ENCODE measurements at places on chromosomes 2 and 18.

- DNase-seq = no peak
These were observed 292.3 kb downstream of the ALPK2 start for GRCh38 chr18:58336605-58337004.

- no peak for DNase-seq
These were observed 137.6 kb downstream of the COPS8 start for GRCh38 chr2:237223201-237223861.

DNA sequence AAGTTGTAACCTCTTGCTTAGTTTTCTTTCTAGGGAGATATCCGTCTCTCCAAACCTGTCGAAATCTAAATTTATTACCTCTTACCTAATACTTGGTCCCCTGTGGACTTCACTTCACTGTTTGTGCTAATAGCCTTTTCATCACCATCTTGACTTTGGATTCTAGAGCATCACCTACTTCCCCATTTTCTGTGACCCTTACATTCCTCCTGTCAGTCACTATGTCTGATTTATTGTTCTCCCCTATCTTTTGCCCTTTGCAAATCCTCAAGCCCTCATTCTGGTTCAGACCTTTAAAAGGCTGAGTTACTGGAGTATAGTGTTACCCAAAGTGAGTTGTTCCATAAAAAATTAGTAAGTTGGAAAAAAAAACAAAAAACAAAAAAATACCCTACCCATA, 7.5 kb downstream of the MYO1B start:
- DNase-seq = no peak

DNA sequence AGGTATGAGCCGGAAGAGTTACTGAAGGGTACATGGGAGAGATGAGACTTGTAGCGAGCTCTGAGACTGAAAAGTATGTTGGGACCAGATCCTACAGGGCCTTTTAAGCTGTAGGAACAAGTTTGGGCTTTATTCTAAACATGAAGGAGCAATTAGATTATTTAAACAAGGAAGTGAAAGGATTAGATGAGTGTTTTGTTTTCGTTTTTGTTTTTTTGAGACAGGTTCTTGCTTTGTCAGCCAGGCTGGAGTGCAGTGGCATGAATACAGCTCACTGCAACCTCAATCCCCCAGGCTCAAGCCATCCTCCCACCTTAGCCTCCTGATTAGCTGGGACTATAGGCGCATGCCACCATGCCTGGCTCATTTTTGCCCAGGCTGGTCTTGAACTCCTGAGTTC, 110.7 kb downstream of the C1D start:
- DNase-seq = no peak

DNA sequence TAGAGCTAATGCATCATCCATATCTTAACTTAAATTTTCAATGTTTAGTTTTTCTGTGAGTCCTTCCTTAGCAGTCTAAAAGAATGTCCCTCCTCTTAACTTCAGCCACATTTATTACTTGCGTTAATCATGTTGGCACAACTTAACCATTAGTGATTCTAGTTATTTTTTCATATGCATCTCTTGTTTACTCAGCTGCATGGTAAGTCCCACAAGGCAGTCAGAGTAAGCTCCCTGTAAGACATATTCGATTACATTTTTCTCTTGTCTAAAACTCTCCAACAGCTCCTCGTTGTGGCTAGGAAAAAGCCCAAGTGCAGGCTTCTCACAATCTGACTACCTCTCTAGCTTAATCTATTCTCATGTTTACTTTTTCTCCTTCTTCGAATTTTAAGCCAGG, 2045.3 kb upstream of the PIK3C3 start:
- DNase-seq = no peak

- DNase-seq = no peak
These were observed 330.3 kb downstream of the TNS1 start for GRCh38 chr2:217672472-217672871.

DNA sequence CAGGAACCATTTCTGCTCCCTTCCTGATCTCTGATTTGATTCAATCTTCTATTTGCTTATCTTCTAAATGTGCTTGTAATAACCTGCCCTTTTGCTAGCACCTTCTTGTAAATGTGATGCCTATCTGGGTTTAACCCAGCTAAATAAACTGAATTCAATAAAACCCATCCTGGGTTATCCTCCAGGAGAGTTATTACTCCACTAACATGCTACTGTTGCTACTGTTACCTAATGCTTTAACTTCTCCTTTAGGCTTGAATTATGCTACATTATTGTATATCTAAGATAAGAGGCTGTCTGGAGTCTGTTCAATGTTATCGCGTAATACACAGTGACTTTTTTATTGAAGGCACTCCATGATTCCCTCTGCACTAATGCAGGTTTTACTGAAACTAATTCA, 206.5 kb upstream of the CTAGE1 start:
- DNase-seq = no peak

- no peak for DNase-seq
These were observed 60.6 kb downstream of the VAPA start for GRCh38 chr18:9974279-9974915.

DNA sequence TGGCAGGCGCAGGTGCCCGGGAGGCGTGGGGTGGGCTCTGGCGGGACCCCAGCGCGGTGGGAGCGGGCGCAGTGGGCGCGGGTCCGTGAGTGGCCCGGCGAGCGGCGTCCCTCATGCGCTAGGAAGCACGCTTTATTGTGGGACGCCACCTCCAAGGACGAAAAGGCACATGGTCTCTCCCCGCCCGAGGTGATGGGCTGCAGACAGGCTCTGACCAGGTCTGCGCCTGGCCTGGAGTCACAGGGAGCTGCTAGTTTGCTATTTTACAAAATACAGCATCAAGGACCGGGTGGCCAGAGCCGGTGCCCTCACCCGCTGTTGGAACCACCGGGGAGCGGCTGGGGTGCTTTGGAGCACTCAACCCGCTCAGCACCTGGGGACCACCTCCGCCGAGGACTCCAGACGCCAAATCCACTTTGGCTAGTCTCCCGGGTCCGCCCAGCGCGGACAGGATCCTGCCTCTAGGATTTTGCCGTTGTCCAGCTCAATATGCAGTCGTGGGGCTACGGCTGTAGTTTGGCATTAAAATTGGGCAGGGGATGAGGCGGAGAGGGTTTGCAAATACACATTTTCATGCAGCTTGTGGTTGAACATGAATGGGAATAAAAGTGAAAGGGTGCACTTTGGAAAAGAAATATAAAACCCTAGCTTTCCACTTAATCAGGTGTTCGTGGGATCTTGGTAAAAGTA, 65.4 kb downstream of the LRRFIP1 start:
- DNase-seq = no peak

DNA sequence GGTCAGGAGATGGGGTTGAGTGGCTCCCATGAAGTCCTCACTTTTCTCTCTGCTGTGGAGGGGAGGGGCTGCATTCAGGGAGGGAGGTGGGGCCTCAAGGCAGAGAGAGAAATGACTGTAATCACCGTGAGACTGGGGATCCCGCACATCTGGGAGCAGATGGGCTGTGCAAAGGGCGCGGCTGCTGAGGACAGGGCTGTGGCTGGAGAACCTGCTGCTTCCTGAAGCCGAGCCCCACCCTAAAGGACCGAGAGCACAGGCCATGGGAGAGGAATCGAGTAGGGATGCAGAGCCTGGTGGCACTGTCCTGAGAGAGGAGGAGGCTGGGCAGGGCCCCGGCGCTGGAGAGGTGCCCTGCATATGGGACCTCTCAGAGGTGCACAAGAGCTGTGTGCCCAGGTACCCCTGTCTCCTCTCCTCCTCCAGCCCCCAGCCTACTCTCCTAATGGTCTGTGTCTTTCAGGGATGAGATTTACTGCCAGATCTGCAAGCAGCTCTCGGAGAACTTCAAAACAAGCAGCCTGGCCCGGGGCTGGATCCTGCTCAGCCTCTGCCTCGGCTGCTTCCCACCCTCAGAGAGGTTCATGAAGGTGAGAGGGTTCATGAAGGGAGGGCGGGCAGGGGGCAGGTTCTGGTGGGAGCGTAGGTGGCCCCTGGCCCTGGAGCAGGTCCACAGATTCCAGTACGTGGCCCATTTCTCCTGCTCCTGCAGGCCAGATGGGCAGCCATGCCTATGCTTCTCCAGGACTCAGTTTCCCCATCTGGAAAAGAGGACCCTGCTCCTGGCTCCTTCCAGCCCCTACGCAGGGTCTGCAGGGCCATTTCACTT, 25.9 kb upstream of the GPR17 start:
- no peak for DNase-seq

DNA sequence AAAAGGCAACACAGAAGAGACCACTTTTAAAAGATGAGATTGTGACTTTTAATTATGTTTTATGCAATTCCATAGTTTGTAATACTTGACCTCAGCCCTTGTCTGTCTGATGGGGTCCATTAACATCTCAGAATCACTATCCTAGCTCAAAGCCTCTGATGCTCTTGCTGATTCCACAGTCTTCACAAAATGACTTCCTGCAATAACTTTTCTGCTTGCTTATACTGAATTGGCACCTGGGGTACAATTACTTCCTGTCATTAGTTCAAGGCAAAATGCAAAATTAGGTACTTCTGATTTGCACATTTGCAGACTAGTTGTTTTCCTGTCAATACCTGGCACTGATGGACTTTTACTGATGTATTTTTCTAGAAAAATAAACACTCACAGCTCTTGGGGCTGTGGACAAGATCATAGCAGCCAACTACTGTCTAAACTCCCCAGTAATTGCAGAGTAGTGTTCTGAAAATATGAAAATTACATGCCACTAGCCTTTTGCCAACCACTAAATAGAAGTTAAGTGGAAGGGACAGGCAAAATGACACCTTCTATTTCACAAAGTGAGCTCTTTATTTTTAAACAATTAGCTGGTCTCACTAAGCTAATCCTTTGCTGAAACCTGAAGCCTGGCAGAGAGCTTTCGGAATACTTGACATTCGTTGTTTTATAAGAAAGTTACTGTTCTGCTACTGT, 129.1 kb downstream of the PIEZO2 start:
- no peak for DNase-seq

GRCh38 chr2:104889291-104889959, 35.5 kb downstream of the POU3F3 start:
- DNase-seq = no peak

GRCh38 chr18:76495435-76496193, 572 bp upstream of the ZNF516 start:
- no peak for DNase-seq

DNA sequence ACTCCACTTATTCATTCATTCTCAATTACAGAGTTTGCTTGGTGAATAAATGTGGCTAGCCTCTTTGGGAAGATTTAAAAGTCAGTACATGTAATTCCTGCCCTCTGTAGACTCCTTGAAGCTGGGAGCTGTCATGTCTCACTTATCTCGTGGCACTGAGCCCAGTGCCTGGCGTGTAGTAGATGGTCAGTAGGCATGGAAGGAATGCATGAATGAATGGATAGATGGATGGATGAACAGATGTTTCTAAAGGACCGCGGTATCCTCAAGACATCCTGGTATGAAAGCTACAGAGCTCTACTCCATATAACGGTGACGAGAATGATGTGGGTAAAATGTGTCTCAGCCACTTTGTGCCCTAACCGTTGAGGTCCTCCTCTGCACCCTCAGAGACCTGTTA, 83.0 kb downstream of the MARCO start:
- no peak for DNase-seq

Measured in hematopoietic multipotent progenitor cell treated with erythropoietin and hydrocortisone succinate and interleukin-3 and kit ligand, for 15 days (in vitro differentiated cells).